ENCODE measurements at places on chromosomes 6 and 20. TPM values are rescaled to one million over a fixed set of nuclear protein-coding genes. Genes with fewer than 3 reads are reported as not detected.

PRRT1 gene
- total RNA-seq = 0.41 TPM

NOTCH4 gene
- total RNA-seq = 0.74 TPM

B3GALT4 gene
- 0.57 TPM for total RNA-seq

RTN4IP1 gene
- total RNA-seq = 9.2 TPM

PTCHD4 gene
- total RNA-seq = not detected

RGS19 gene
- total RNA-seq = 28.1 TPM

FAXC gene
- total RNA-seq = 7.4 TPM

TUBB2B gene
- total RNA-seq = 14.1 TPM

HTR1E gene
- not detected for total RNA-seq

C6orf52 gene
- total RNA-seq = 2.1 TPM

IPCEF1 gene
- total RNA-seq = 0.03 TPM

CDSN gene
- not detected for total RNA-seq

GSTA3 gene
- not detected for total RNA-seq

CLPSL1 gene
- not detected for total RNA-seq

PACSIN1 gene
- total RNA-seq = not detected

AIF1 gene
- not detected for total RNA-seq

SAMD5 gene
- total RNA-seq = 0.48 TPM

PRDM13 gene
- 0.84 TPM for total RNA-seq

SRF gene
- 16.1 TPM for total RNA-seq

MUC21 gene
- not detected for total RNA-seq

TCF15 gene
- total RNA-seq = not detected

PGC gene
- not detected for total RNA-seq

CTSA gene
- 112 TPM for total RNA-seq

LAMP5 gene
- total RNA-seq = not detected

TIAM2 gene
- 5.6 TPM for total RNA-seq

OOEP gene
- not detected for total RNA-seq

DNMT3B gene
- total RNA-seq = 5.2 TPM

FOXA2 gene
- 17.8 TPM for total RNA-seq

DLL1 gene
- 0.45 TPM for total RNA-seq

LPIN3 gene
- 14.2 TPM for total RNA-seq

LTV1 gene
- total RNA-seq = 33.9 TPM

COL11A2 gene
- total RNA-seq = 0.75 TPM

GSTA2 gene
- not detected for total RNA-seq

LPA gene
- 0.07 TPM for total RNA-seq

SMLR1 gene
- total RNA-seq = not detected

TRIM10 gene
- total RNA-seq = not detected

RAET1L gene
- 0.44 TPM for total RNA-seq

C4B gene
- total RNA-seq = 1.1 TPM

SLC26A8 gene
- not detected for total RNA-seq
